ENCODE measurements at places on chromosomes 5 and 9.

GRCh38 chr5:143001764-143002351 is 231.7 kb downstream of the ARHGAP26 start:
- DNase-seq, result no peak

DNA sequence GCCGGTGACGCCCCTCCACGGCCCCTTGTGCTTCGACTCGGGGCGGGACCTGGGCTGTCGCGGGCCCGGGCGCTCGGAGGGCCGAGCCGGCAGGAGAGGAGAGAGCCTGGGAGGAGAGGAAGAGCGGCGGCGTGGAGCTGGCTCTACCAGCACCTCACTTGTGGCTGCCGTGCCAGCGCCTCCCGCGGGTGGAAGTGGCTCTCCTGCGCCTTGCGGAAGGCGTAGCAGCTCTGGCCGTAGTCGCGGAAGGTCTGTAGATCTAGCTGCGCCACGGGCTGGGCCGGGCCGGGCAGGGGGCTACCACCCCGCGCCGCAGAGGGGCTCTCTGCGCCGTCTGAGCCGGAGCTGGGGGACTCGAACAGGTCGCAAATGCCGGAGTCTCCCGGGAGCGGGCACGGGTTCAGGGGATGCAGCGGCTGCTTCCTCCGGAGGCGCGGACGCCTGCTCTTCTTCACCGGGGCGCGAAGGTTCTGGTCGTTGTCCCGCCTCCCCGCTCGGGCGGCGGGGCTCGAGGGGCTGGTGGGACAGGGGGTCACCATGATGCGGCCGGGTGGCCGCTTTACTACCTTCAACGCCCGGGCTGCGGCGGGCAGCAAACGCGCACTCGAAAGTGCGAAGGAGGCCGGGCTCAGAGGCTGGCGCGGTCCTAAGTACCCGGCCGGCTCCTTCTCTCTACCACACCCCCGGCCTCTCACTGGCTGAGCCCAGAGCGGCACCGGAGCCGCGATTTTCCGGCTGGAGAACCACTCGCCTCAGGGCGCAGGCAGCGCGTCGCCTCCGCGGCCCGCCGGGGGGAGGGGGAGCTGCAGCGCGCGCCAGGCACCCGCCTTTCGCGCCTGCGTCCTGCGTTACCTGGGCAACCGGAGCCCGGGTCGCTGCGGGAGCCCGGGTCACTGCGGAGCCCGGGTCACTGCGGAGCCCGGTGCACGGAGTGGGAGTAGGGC is at the start of gene CCNO:
CCNO (minus strand) TSS at position 624 of the 944 bp plus-strand sequence; CDS start at position 539, 85 bp downstream.
- DNase-seq, result peak; percentile 86

DNA sequence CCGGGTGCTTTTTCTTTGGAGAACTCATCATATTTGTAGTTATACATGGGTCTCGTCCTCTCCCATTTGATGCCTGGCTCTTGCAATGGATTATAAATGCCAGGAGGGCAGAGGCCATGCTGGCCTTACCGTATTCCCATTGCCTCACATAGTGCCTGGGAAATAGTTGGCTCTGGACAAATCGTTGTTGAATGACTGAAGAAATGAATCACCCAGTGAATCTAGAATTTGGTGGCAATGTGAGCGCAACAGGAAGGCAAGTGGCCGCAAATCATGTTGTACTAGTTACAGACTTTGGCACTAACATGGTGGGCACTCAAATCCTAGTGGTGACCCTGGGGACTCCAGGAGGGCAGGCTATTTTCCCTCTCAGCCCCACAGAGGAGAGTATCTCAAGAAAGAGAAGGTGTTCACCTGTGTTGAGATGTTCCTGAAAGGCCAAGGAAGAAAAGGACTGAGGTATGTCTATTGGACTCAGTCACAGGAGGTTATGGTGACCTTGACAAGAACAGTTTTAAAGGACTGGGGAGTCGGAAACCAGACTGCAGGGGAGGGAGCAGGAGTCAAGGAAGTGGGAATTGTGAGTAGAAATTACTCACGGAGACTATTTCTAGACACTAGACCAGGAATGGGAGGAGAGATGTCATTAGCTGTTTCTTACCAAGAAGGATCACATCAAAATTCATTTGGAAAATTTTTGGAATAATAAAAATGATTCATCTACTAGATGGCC is 61.7 kb upstream of the COL15A1 start:
- DNase-seq, result no peak

DNA sequence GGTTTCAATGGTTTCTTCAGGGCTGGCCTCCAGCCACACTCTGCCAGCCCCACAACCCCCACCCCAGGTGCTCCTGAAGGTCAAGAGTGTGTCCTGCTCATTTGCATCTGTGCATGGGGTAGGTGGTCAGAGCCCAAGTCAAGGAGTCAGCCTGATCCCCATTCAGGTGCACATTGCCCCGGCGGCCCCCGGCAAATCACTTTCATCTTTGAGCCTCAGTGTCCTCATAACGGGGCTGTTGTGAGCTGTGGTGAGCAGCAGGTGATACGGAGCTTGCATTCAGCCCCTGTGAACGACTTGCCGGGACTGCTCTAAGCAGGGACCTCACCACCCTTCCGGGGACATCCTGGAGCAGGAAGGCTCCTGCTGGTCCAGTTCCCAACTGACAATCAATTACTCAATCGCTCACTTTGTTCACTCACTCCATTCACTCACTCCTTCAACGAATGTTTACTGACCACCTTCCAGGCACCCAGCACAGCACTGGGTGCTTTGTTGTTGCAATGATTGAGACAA is 93.2 kb upstream of the CPEB4 start:
- no peak for DNase-seq

- no peak for DNase-seq
Measured at GRCh38 chr9:93646640-93647178, 70.3 kb downstream of the PHF2 start.

DNA sequence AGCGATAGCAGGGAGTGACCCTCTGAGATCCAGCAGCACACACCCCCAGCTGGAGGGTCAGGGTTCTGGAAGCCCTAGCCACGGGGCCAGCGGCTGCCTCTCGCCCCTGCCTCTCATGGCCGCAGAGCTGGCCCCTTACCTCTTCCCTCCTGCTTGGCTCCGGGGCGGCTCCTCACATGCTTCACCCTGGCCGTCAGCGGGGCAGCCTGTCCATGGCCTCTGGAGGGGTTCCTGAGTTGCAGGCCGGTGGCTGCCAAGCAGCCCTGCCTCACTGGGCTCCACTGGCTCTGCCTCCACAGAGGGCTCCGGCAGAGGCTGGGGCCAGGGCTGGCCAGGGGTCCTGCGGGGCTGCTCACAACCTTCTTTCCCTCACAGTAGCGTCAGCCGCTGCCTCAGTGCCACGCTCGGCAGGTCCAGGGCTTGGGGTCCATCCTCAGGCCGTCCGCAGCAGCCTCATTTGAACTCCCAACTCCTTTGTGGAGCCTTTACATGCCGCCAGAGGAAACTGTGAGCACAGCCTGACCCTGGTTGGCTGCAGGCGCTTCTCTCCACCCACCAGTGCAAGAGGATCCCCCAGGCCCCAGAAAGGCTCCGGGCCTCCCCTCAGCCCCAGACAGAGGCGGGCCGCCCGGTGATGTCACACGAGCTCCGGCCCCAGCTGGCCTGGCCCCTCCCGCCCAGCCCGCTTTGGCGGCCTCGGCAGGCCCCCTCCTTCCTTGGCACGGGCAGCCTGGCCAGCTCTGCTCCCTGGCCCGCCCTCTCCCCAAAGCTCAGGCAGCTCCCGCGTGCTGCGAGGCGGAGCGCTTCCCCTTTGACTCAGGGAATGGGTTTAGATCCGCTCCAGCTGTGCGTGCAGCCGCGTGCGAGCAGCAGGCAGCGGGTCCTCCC is at the start of gene ANGPTL2:
ANGPTL2 (minus strand) TSS at position 460 of the 888 bp plus-strand sequence. CDS start 13,904 bp downstream, outside the sequence.
- peak; percentile 55 for DNase-seq

DNA sequence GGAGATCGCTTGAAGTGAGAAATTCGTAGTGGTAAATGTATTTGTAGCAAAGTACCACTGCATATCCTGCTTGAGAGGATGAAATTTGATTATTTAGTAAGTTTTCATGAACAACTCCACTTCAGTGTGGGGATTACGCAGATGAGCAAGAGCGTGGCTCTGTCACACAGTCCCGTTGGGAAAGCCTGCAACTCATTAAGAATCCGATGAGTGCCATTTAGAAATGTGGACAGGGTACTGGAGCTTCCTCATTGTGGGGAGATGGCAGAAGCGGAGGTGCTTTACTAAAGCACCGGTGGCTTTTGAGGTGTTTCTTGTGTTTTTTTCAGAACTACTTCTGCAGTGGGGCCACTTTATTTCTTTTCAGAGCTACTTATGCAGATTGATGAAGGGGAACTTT is 1.4 kb downstream of the TJP2 start:
- no peak for DNase-seq

- DNase-seq, result no peak
Measured at GRCh38 chr5:172506921-172507320, 52.6 kb upstream of the SH3PXD2B start.

DNA sequence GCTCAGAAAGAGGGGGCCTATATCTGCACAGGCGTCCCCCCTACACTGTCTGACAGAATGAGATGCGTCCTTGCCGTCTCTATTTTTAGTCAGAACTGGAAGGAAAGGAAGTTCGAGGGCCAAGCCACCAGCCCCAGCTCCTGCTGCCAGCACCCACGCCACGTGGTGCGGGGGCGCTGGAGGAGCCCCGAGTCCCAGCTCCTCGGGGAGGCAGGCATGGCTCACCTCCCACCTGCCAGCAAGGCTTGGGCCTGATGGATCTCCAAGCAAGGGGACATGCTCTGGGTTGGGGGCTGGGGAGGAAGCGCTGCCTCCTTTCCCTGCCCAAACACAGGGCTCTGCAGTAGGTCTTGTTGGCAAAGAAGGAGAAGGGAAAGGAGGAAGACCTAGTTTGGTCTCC is 80.3 kb upstream of the ARAP3 start:
- no peak for DNase-seq

DNA sequence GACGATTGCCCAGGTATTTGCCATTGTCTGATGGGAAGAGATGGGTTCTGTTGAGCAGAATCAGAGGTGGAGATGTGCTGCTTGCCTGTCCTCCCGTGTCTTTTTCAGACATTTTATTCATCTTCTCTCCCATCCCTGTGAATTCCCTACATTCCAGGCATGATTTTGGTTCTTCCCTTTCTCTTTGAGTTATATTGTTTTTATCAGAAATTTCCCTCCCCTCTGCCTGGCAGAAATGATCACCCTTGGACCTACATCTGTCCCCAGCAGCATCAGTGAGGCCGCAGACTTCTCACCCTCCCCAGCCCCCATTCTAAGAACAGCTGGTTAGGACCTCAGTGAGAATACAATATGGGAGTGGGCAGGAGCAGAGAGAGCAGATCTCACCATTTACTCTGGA is 640.2 kb downstream of the CCDC171 start:
- DNase-seq, result no peak

DNA sequence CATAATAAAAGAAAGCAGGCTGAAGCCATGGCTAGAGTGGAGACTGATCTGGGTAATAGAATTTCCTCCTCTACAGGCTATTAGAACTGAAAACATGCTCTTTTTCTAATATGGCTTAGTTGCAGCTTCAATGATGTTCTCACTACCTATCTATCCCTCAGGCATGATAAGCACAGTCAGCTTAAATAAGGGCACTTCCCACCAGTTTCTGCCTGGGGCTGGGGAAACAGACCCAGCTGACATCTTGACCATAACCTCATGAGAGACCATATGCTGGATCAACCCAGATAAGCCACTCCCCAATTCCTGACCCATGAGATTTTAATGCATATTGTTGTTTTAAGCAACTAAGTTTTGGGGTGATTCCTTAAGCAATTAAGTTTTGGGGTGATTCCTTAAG is 81.2 kb downstream of the ZNF366 start:
- DNase-seq, result no peak

- DNase-seq, result no peak
Measured at GRCh38 chr5:90000351-90000750, 409.2 kb downstream of the CETN3 start.

GRCh38 chr9:113734826-113735225 is 141.3 kb upstream of the ZNF618 start:
- no peak for DNase-seq

DNA sequence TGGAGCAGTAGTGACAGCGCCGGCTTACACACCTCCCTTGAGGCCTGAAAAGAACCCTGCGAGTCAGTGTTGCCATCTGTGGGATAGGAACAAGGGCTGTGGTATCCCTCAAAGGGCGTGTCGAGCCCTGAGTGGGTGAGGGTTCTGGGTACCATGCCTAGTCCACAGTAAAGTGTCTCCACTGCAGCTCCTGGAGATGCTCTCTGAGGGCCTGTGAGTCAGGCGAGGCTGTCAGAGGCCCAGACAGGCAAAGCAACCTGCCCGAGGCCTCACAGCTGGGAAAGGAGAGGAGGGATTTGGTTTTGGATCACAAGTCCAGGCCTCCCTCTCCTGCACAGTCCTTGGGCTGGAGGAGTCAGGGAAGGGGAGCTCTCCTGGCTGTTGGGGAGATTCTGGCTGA is 6.1 kb downstream of the PRRX2 start:
- DNase-seq, result no peak

GRCh38 chr5:175895686-175896102 is 24.3 kb downstream of the CPLX2 start:
- no peak for DNase-seq

DNA sequence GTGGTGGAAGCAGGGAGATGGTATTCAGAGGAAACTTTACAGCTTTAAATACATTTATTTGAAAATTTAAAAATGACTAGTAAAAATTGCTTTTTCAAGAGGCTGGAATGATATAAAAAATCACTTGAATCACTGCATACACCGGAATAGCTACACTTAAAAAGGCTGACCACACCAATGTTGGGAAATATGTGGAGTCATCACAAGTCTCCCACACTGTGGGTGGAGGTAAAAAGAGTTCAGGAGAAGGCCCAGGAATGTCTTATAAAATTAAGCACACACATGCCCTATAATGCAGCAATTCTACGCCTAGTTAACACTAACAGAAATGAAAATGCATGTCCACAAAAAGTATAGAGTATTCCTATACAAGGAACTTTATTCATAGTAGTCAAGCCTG is 198.1 kb downstream of the ROR2 start:
- no peak for DNase-seq

DNA sequence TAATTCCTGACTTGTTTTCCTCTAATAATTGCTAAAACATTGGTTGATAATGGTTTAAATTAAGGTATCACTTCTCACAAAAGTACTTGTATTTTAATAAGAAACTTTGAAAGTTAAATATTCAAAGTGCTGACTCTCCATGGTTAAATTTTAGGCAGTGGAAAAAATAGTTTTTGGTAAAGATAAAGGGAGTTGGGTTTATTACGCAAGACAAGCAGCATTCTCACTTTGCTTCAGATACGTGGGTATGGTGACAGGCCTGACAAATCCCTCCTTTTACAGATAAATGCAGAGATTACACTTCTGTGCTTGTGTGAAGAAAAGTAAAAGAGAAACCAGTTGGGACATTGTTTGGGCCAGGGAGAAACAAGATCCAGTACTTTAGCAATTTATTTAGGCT is 14.5 kb upstream of the FAM170A start:
- DNase-seq, result no peak
